ENCODE measurements at places on chromosomes 13 and 19.

- no peak for DNase-seq
Measured at GRCh38 chr13:73025217-73026012, 33.4 kb upstream of the KLF5 start.

DNA sequence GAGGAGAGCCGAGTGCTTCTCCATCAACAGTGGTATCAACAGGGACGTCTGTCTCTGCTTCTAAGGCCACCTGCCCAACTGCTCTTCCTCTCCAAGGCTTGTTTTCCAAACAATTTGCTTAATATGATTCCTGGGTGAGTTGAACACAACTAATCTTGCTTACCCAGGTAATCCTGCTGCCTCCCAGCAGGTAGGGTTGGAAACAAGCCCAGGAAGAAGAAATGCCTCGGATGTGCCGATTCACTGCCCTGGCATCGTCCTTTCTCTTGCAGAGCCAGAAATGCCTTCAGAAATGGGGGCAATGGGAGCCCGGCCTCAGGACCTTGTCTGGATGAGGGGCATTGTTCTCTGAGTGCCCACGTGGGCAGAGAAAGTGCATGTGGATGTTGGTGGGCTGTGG, 51.9 kb upstream of the C1QTNF9B start:
- no peak for DNase-seq

DNA sequence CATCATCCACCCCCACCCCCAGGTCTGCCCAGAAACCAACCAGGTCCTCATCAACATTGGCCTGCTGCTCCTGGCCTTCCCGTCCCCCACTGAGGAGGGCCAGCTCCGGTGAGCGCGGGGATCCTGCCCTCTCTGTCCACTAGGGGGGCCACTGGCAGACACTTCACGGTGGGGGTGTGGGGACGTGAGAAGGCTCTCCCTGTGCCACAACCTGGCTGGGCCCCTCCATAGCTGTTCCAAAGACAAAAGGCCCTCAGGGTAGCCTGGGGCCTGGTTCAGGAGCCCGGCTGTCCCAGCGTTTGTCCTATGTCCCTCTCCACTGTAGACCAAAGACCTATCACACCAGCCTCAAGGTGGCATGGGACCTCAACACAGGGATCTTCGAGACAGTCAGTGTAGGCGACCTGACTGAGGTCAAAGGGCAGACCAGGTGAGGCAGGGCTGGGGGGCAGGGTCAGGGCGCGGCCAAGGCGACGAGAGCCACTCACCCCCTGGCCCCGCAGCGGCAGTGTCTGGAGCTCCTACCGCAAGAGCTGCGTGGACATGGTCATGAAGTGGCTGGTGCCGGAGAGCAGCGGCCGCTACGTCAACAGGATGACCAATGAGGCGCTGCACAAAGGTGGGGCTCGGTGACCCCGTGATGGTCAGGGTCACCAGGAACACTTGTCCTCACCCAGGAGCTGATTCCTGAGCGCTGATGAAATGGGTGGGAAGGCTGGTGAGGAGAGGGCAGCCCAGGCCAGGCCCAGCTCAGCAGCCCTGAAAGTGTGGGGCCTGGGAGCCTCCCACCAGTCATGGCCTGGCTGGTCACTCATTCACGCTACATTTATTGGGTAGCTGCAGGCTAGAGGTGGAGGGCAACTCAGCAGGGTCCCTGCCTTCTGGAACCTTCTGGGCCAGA, 7.9 kb downstream of the DCAF15 start:
- no peak for DNase-seq

GRCh38 chr19:19224852-19225494, 13.2 kb downstream of the NCAN start:
- DNase-seq = peak; percentile 41

GRCh38 chr19:6100284-6100915, 9.9 kb downstream of the RFX2 start:
- DNase-seq = no peak

Data from foreskin fibroblast (primary cell).